ENCODE measurements at places on chromosomes 2 and 18.

- no peak for DNase-seq
These were observed 75.5 kb upstream of the TXNDC2 start for GRCh38 chr18:9810299-9810698.

DNA sequence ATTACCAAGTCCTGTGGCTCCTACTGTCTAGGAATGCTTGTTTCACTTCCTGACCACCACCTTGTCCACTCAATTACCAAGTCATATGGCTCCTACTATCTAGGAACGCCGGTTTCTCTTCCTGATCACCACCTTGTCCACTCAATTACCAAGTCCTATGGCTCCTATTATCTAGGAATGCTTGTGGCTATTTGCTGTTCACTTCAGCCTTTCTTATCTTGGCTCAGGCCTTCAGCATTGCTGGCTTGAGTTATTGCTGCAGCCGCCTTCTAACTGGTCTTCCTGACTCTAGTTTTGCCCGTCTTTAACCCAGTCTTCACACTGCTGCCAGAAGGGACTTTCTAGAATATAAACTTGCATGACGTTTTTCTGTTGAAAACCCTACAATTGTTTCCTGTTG is 82.5 kb upstream of the GAREM1 start:
- peak; percentile 40 for DNase-seq

- DNase-seq: no peak
These were observed 552.8 kb upstream of the NRP2 start for GRCh38 chr2:205129531-205129930.

GRCh38 chr2:127506510-127506909 is 19.8 kb downstream of the IWS1 start:
- no peak for DNase-seq

DNA sequence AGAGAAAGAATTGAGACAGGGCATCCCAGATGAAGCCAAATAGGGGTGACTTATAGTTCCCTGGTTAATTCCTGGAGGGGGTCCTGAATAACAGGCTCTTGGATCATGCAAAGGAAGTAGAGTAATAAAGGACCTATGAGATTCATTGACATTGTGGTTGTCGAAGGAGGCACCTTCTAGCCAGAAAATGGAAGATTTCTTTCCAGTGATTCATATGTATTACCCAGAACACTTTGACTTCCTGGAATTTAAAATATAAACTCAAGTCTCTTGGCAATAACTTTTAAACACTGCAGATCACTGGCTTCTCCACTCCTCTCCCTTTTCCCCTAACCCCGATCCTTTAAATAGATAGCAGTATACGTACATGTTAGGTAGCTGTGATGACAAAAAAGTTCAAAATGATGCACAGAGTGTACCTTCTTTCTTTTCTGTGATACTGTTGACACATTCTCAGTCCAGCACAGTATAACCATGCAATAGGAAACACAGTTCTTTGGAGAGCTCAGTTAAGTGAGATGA is 211.8 kb downstream of the LTBP1 start:
- peak; percentile 87 for DNase-seq

GRCh38 chr2:183868707-183869106 is 729.6 kb upstream of the ZNF804A start:
- DNase-seq: peak; percentile 40

DNA sequence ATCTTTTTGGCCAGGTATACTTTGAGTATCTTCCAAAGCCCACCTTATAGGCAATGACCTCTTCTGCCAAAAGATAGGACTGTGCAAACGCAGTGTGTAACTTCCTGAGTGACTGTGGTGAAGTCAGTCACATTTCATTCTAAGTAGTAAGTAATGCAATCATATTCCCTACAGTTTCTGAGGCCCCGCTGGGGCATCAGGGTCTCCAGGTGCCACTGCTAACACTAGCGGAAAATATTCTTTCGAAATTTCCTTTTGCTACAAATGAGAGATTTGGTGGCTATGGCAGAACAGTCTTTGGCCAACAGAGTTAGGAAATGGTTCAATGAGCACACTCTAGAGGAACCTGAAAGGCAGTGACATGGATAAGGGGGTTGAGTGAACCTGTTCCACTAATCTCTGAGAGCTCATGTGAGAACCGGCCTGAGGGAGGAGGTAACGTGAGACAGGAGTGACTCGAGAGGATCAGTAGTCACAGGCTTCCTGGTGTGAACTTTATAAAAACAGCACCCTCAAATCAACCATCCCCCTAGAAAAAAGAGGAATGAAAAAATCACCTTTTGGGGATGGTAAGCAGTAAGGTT is 102.6 kb upstream of the LPIN2 start:
- DNase-seq: no peak

DNA sequence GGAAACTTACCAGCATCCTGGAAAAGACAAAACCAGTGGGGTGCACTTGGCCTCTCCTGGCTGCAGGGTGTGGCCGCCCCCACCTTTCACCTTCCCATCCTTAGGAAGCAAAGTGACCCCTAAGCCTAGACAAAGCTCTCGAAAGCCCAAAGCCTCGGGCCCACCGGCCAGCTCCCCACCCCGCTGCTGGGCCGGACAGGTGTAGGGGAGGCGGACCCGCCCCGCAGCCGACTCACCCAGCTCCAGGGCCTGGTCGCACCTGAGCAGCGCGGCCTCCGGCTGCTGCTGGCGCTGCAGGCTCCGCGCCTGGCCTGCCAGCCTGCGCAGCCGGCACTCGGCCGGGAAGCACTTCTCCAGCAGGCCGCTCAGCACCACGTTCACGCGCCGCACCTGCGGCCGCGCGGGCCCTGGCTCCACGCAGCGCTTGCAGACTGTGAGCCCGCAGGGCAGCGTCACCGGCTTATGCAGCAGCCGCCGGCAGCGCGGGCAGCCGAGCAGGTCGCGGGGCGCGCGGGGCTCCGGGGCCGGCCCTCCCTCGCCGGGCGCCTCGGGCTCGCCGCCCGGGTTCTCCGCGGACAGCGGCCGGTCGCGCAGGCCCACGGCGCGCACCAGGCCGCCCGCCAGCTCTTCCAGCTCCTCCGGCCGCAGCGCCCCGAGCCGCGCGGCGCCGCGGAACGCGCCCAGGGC is 979 bp downstream of the LONRF2 start:
- peak; percentile 59 for DNase-seq

- DNase-seq: no peak
These were observed 265.4 kb downstream of the DCDC2C start for GRCh38 chr2:3968736-3969135.

Data from amniotic epithelial cell (primary cell).